Chondrocyte (in vitro differentiated cells): ENCODE measurements at places on chromosomes 1 and 21.

GRCh38 chr1:35539073-35539823, 18.0 kb downstream of the KIAA0319L start:
- no peak for DNase-seq

GRCh38 chr1:3609769-3610526, 1.4 kb downstream of the MEGF6 start:
- no peak for DNase-seq

- no peak for DNase-seq
Measured at GRCh38 chr1:232484856-232485255, 145.1 kb downstream of the SIPA1L2 start.

GRCh38 chr1:203369666-203370065, 18.7 kb upstream of the FMOD start:
- DNase-seq: no peak

DNA sequence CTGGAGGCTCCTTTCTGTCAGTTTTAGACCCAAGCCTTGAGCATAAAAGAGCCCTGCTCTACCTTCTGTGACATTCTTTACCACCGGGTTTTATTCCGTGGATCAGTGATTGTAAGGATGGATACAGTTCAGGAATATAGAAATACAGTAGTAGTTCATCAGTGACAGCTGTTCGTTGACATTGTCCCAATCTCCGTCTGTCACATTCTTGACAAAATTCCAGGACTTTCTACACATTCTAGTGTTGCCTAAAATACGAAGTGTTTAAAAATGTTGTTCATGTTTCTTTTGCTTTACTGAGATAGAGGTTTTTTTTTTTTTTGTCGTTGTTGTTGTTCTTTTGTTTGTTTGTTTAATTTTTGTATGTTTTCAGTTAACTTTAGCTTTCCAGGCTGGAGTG, 29.9 kb downstream of the MAP10 start:
- DNase-seq: no peak
